Kidney glomerular epithelial cell (primary cell): ENCODE measurements at places on chromosomes 6 and 20.

- peak; percentile 37 for DNase-seq
Observed at GRCh38 chr20:35742741-35743523, 872 bp upstream of the RBM39 start.

DNA sequence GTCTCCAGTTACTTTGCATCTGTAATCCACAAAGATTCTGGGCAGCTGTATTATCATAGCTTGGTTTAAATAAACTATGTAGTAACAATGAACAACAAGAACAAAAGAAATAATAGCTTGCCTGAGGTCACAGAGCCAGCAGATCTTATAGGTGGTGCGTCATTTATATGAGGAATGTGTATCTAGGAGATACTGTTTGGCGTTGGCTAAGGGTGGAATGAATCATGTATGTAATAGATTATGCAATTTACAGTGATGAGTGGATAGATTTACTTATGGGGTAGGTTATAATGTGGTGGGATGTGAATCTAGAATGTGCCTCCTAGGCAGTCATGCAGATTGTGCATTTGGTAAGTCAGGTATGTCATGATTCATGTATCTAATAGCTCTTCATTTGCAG, 42.8 kb downstream of the HNF4A start:
- DNase-seq = no peak

DNA sequence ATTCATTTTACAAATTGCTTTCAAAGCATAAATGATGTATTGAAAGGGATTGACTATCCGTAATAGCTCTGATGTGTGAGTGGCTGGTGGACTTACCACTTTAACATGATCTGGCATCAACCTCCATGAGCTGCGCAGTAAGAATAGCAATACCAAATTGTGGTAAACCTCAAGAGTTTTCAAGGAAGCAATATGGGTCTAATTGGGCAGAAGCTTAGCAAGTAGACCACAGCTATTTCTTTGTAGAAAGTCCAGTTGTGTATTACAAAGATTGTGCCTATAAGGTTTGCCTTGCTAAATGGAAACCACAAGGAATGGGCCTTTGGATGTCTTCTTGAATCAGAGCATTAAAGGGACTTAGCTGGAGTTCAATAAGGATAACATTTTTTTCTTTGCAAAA, 736.6 kb downstream of the KIF16B start:
- DNase-seq = no peak

DNA sequence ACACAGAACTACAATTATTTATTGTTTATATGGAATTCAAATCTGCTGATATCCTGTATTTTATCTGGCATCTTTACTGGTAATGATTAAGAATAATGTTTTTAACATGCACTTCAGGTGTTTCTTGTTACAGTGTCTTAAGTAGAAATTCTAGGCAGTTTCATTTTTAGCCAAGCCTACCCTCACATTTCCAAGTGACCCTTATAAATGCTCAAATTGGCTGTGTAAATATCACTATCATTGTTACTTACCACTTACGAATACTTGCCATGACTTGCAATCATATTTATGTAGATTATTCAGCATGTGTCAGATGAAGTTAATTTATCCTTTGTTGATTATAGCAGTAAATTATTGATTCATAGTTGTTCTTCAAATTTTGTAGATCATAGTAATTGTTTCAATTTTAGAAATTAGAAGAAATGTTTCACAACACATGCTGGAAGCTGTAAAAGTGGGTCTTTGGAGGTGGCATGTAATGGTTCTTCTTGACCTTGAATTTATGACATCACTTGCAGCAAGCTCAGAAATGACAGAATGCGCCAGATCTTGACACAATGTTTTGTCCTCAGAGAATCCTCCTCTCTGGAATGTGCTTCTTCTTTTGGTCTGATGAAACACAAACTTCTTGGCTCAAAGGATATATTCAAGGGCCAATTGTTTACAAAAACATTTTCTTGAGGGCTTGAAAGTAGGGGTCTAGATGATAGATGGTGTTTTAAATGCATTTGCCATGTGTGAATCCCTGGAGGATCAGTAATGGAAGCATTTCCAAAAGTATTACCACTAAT, 471.8 kb downstream of the COL12A1 start:
- no peak for DNase-seq

DNA sequence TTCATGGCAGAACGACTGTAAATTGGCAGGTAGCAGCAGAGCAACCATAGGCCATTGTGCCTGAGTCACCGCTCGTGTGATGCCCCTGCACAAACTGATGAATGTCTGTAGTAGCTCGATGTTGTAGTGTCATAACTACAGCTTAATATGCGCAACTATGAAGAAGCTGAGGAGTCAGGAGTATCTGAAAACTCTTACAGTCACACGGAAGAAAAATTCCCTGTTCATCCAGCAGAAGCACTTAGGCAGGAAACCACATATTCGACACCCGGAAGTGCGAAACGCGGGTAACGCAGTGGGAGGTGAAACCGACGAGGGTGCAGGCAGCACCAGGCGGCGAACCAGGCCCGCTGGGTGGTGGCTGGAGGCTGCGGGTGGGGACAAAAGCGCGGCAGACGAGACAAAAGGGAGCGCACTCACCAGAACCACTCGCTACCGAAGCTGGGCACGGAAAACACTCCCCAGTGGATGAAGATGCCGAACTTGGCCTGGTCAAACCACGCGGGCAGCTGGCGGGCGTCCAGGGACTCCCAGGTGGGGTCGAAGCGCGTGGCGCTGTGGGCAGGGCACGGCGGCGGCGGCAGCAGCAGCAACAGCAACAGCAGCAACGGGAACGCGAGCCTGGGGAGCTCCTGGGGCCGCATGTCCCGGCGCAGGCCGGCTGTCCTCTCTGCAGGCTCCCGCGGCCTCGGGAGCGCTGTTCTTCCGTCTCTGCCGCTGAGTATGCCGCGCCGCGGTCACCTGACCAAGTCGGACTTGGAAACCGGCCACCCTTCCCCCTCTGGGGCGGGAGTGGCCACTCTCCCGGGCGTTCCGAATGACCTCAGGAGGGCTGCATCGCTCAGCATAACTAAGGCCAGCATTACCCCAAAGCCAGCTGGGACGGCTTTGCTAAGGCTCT, at the start of gene FUCA2:
FUCA2 (minus strand) TSS at position 730 of the 901 bp plus-strand sequence; CDS start at position 644, 86 bp downstream.
- DNase-seq = peak; percentile 63

GRCh38 chr20:19958928-19959327, 58.2 kb upstream of the NAA20 start:
- no peak for DNase-seq

GRCh38 chr20:23588434-23589403, 17.0 kb downstream of the CST9 start:
- DNase-seq = no peak

GRCh38 chr6:149197482-149197881, 120.0 kb upstream of the TAB2 start:
- no peak for DNase-seq

DNA sequence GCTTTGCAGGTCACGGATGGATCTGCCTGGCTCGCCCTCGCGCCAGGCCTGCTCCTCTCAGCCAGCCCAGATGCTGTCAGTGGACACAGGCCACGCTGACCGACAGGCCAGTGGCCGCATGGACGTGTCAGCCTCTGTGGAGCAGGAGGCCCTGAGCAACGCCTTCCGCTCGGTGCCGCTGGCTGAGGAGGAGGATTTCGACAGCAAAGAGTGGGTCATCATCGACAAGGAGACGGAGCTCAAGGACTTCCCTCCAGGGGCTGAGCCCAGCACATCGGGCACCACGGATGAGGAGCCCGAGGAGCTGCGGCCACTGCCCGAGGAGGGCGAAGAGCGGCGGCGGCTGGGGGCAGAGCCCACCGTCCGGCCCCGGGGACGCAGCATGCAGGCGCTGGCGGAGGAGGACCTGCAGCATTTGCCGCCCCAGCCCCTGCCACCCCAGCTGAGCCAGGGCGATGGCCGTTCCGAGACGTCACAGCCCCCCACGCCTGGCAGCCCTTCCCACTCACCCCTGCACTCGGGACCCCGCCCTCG, 19.6 kb downstream of the TTBK1 start:
- DNase-seq = no peak

- DNase-seq = peak; percentile 71
Observed at GRCh38 chr6:31660381-31661261, at the start of gene C6orf47. C6orf47 (minus strand) TSS chr6:31660778; CDS start chr6:31659947, 831 bp downstream.

GRCh38 chr6:168370310-168370991, 50.9 kb upstream of the DACT2 start:
- peak; percentile 28 for DNase-seq

- no peak for DNase-seq
Observed at GRCh38 chr6:140845701-140846100, 1287.0 kb upstream of the GJE1 start.

- peak; percentile 41 for DNase-seq
Observed at GRCh38 chr6:84825461-84825860, 61.1 kb upstream of the TBX18 start.

GRCh38 chr20:17026346-17026745, 200.5 kb upstream of the PCSK2 start:
- no peak for DNase-seq

- DNase-seq = no peak
Observed at GRCh38 chr20:43331906-43332305, 125.8 kb upstream of the SRSF6 start.

GRCh38 chr6:21666201-21666691, 72.7 kb downstream of the SOX4 start:
- DNase-seq = no peak

DNA sequence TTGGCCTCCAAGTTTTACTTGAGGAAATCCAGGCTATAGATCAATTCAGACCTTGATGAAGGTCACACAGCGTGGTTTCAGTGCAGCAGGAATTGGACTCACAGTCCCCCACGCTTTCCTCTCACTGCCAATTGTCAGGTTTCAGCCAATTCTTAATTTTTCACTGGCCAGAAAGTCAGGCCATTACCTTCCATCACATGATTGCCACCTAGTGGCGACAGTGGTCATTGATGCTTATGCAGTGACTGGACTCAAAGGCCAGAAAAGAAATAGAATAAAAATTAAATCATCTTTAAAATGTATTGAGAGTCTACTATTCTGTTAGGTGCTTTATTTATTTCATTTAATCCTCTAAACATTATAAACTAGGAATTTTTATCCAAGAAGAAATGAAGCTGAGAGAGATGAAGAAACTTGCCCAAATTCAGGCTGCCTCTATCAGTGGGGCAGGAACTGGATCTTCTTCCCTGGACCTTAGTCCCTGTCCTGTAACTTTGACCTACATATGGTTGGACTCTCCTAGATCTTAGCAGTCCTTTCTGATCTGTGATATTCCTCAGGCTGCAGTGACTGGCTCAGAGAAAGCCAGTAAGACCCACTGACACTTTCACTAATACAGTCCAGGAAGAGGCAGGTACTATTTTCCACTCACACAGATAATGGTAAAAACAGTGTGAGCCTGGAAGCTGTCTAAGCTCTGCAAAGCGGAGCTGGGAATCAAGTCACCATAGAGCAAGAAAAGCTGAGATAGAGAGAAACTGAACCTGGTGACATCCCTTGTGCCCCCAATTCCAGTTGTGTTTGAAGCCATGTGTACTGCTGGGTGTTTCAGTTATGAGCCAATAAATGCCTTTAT, 133.3 kb downstream of the ELOVL4 start:
- peak; percentile 45 for DNase-seq

DNA sequence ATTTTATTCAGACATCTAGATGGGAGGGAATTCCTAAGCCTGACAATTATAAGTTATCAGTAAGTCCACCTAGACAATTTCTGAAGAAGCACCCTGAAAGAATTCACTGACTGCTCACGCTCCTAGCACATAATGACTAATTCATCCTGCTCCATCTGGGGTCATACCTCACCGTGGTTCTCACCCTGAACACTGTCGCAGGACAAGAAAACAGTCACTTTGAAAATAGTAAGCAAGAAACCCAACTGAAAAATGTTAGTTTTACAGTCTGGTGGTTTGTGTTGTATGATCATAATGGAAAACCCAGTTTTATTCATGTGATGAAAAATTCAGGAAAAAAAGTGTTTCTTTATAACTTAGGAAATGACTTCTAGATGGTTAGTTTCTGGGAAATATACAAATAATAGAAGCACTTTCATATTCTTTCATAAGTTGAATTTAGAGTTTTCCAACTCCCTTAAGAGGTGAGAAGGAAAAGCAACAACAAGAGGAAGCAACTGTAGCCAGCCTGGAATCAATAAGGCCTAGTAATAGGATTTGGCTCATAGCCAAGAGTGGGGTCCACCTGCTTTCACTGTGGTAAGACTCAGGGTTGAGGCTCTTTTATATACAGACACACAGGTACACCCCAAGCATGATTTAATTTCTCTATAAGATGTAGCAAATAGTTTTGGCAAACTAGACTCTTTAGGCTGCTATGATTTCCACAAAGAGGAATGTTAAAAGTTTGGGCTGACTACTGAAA, 94.1 kb downstream of the HIVEP2 start:
- DNase-seq = peak; percentile 75

DNA sequence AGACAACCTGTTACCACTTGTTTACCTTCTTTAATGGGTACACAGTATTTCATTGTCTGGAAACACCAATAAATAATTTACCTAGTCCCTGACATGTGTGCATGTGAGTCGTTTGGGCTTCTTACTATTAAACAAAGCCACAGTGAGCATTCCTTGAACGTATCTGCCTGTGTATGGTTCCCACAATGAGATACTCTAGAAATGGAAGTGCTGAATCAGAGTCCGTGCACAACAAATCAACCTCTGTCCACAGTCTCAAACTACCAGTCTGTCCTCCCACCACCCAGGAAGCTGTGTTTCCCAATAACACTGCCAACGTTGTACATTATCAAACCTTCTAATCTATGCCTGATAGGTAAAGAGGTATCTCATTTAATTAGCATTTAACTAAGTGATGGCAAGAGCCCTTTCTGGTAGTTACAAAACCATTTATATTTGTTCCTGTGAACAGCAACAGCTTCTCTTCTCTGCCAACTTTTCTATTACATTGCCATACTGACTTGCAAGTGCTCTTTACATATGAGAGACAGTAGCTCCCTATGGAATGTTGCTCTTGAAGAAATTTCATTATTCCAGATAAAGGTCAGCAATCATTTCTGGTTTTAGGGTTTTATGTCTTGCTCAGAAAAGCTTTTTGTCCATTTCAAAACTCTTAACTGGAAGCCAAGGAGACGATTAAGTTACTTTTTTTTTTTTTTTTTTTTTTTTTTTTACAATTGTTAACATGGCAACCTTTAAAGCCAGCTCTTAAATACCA, 14.7 kb downstream of the JAG1 start:
- peak; percentile 71 for DNase-seq

DNA sequence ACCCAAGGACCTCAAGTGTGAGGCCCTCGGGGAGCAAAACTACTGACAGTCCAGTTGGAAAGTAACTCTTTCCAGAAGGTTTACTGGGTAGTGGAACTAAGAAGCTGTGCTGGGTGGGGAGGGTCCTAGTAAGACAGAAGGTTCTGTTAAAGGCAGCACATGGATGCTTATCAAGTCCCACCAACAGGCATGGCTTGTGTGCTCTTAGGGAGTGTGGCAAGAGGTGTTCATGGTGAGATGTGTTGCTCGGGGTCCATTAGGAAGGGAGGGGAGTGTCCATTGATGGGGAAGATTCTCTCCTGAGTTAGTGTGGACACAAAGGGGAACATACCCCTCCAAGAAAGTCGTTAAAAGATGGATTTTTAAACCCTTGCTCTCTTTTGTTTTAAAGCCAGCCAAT, 120.6 kb downstream of the LY86 start:
- DNase-seq = no peak
